T-cell (primary cell): ENCODE measurements at places on chromosomes 7 and 10.

DNA sequence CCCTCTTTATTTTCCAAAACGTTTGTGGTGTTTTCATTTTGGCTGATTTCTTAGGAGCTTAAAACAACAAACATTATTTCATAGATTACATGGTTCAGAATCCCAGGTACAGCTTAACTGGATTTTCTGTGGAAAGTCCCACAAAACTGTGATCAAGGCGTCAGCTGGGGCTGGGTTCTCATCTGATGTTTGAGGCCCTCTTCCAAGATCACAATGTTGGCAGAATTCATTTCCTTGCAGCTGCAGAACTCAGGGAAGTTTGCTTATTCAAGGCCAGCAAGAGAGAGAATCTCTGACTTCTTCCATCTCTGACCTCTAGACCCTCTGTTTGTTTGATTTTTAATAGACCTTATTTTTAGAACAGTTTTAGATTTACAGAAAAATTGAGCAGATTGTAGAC, 108.4 kb upstream of the AGK start:
- no peak for DNase-seq

DNA sequence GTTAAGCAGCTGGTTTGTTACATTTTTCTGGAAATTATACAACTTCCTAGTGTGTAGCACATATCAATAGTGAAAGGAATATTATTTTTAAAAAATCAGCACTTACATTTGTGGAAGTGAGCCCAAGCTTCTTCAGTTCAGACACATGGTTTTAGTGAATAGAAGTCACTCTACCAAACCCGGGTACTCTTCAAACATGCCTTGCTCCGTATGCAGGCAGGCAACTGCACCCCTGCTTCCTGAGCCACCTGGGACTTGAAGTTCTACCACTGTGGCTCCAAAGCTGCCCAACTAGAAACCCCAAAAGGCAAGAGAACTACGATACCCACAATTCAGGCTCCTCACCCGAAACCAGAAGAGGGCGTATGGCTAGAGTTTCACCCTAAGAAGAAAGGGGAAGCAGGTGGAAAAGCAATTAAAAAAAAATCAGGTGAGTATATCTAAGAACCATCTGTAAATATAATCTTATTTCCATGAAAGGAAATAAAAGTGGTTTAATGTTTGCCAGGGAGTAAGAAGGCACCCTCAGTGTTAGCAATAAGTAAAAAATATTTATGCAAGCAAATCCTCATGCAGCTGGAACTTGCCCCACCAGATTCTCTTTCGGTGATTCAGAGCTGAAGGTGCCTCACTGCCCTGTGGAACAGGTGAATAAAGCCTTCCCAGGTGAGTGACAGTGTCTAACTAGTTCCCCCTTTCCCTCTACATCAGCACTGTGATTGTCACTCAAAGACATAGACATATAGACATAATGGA, at the start of gene MACC1:
Gene MACC1 (minus strand): TSS at position 192 of the 756 bp plus-strand sequence. CDS start 55,522 bp downstream, outside the sequence.
- DNase-seq: no peak

- no peak for DNase-seq
Measured at GRCh38 chr7:100118388-100119071, 628 bp downstream of the TAF6 start.

DNA sequence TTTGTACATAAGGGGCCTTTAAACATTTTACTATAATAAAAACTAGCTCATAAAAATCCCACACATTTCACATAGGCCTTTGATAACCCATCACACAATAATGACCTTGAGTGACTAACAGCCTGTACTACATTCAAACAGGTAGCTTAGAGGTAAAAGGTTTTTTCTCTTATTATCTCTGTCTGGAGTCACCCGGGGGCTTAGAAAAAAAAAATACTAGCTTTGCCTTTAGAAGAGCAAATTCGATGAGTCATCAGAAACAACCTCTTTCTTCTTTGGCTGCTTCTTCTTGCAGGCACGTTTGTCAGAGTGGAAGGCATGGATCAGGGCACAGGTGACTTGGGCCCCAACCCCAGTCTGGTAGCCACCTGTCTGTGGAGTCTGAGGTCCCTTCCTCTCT, 43.4 kb upstream of the ADO start:
- DNase-seq: no peak
